Aorta (tissue), 5 donors: ENCODE measurements at places on chromosomes 6 and 20. TPM values are rescaled to one million over a fixed set of nuclear protein-coding genes. Genes with fewer than 3 reads are reported as not detected.
A peak's percentile ranks its signal among the peaks of the same experiment; 100 is the strongest.

DNA sequence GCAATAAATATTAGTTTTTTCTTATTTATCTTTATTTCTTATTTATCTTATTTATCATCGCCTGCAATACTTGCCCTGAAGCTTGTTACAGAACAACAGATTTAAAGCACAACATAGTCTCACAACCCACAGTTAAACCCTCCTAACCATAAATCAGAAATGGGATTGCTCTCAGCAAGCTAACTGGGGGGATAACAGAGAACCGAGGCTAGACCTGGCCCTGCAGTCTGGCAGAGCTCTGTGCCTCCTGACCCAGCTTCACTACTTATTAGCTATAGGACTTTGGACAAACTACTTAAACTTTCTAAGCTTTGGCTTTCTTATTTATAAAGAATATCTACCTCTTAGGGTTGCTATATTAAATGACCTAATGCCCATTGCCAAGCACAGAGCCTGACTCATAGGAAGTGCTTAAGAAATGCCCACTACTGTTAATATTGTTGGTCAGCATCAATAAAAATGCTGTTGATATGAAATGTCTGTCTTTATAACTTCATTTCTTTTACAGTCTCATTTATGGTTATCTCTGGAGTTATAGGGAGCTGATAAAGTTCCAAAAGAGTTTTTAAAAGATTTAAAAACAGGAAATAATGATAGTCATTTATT, 87.9 kb upstream of the BEND6 start:
- no peak for DNase-seq

DNA sequence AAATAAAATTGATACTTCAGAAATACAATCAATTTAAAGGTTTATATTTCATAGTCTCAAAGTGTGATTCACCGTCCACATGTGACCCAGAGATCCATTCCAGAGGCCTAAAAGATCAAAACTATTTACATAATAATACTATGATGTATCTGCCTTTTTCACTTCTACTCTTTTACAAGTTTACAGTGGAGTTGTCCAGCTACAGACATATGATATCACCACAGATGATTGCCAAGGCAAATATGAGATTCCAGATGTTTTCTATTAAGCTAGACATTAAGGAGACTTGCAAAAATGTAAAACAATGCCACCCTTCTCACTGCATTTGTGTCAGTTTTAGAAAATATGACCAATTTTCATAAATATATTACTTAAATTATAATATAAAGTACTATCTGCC, 443.7 kb downstream of the GJA1 start:
- no peak for DNase-seq

GRCh38 chr6:14348389-14348788, 230.8 kb downstream of the CD83 start:
- DNase-seq, result no peak

DNA sequence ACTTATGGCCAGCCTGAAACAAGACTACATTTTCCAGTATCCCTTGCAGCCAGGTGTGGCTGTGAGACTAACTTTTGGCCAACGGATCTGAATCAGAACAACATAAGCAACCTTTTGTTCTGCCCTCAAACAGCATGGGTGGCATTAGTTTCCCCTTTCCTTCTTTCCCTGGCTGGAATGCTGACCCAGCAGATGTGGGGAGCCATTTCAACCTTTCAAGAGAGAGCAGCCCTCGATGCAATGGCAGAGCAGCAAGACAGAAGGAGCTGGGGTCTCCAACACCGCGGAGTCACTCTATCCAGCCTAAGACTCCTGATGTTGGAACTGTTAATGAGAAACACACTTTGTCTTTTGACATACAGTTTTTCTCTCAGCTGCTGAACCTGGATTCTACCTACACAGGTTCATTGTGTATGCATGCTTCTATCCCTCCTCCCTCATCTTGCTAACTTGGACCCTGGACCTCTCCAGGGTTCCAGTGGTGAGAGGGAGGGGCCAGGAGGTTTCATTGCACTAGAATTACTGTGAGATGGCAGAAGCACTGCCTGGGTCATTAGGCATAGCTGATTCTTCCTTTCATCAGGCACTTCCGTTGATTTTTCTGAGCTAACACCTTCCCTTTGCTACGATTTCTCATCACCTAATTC, 28.8 kb upstream of the DDR1 start:
- DNase-seq, result no peak

DNA sequence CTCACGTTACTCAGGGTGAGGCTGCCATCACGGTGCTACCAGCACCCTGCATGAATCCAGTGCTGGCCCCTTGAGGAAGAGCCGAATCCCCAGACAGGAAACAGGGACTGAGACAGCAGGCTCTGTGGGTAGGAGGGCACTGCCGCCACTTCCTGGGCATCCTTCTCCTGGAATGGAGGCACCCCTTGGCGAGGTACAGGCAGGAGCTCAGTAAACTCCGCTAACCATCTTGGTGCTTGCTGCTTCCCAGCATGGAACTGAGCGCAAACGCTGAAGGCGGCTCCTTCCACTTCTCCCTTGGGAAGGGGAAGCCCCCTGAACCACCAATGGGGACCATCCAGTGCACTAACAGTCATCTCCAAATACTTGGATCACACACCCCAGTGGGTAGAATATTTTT, 13.5 kb upstream of the CCDC167 start:
- DNase-seq, result no peak

GRCh38 chr6:149032599-149033405, 284.7 kb upstream of the TAB2 start:
- no peak for DNase-seq

- no peak for DNase-seq
Measured at GRCh38 chr6:169960886-169961611, 209.6 kb downstream of the ERMARD start.

- no peak for DNase-seq
Measured at GRCh38 chr6:114055349-114055748, 84.4 kb upstream of the HDAC2 start.

GRCh38 chr6:44038543-44039065, 88.6 kb downstream of the MRPL14 start:
- peak; percentile 26 for DNase-seq

DNA sequence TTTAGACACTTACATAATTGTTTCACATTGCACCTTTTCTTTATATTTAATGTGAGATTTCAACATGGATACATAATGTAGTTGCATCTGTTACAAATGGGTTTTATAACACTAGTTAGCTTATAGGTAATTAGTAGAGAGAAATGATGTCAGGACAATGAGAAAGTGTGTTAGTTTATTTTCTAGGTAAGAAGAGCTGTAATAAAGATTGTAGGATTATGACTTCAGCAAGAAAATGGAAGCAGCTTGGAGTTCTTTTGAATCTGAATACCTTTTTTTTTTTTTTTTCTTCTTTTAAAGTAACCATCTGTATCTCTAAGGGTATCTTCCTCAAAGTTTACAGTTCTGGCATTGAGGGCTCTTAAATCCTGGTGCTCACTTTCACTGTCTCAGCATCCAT, 35.3 kb downstream of the CD2AP start:
- no peak for DNase-seq

GRCh38 chr6:71298459-71298858, 9.8 kb downstream of the OGFRL1 start:
- DNase-seq, result no peak

GRCh38 chr20:40652441-40652987, 36.5 kb downstream of the MAFB start:
- no peak for DNase-seq

GRCh38 chr6:89562093-89562973, 76.2 kb downstream of the LYRM2 start:
- DNase-seq, result no peak

- no peak for DNase-seq
Measured at GRCh38 chr6:4344317-4344899, 209.0 kb upstream of the ECI2 start.

DNA sequence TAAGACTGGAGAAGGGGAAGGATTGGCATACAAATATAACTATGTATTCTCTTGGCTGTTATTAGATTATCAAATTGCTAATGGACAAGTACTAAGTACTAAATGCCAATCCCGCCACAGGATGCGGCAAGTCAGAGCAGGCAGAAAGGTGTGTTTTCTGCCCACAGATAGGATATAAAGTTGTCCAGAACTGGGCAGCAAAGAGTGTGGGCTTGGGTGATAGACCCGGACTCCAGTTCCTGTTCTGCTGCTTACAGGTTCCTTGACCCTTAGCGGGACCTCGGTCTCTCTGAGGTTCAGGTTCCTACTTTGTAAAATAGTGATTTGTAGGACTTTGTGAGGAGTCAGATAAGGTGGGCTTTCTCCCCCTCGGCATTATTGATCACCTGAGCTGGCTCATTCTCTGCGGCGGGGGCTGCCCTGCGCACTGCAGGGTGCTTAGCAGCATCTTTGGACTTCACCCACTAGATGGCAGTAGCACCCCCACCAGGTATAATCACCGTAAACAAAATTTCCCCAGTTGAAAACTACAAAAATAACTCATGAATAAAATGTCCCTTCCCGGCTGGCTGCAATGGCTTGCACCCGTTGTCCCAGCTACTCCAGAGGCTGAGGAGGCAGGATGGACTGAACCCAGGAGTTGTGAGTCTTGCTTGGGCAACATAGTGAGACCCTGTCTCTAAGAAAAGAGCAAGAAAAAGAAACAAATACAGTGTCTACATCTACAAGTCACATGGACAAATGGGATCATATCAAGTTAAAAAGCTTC, 193.1 kb downstream of the DOK5 start:
- DNase-seq, result no peak

DNA sequence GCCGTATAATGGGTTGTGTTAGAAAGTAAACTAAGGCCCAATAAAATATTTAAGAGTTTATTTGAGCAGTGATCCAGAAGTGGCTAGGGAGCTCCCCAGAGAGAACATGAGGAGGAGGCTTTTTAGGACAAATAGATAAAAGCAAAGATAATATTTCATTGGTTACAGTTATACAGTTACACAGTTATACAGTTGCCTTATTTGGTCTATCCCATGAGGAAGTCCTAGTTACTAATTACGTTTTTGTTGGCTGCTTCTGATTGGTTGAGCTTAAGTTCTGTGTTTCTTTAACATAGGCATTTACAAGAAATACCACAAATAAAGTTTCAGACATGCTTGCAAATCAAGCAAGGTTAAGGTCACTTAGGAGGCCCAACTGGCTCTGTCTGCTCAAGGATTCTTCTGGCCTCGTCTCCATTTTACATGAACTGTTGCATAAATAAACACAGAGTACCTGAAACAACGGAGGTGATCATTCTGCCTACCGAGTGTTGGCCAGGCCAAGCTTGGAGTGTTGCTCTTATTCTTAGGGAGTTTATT, 7.0 kb downstream of the UBD start:
- no peak for DNase-seq

DNA sequence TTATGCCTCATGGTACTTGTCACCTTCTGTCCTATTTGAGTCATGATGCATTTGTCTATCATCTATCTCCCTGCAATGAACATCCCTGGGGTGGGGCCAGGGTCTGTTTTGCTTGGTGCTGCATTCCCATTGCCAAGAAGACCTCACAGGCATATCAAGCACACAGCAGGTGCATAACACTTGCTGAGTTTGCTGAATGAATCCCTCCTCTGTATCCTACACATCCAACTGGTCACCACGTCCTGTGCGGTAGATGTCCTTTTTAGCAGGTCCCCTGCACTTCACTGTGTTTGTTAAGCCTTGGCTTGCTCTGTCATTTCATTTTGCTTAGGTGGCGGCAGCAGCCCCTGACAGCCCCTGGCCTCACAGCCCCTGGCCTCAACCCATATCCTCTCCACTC, 214.8 kb upstream of the RNF24 start:
- no peak for DNase-seq

DNA sequence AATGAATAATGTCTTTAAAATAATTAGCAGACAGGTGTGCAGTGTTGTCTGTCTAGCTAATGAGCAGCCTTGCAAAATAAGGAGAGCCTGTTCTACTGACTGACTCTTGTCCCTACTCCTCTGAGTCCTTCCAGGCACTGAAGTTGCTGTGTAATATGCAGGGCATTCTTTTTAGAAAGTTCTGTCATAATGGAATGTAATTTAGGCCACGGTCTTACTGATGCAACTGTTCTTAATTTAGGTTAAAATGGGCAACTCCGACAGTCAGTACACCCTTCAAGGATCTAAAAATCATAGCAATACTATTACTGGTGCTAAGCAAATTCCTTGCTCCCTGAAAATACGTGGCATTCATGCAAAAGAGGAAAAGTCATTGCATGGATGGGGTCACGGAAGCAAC, 133.9 kb downstream of the TIAM2 start:
- DNase-seq, result no peak

DNA sequence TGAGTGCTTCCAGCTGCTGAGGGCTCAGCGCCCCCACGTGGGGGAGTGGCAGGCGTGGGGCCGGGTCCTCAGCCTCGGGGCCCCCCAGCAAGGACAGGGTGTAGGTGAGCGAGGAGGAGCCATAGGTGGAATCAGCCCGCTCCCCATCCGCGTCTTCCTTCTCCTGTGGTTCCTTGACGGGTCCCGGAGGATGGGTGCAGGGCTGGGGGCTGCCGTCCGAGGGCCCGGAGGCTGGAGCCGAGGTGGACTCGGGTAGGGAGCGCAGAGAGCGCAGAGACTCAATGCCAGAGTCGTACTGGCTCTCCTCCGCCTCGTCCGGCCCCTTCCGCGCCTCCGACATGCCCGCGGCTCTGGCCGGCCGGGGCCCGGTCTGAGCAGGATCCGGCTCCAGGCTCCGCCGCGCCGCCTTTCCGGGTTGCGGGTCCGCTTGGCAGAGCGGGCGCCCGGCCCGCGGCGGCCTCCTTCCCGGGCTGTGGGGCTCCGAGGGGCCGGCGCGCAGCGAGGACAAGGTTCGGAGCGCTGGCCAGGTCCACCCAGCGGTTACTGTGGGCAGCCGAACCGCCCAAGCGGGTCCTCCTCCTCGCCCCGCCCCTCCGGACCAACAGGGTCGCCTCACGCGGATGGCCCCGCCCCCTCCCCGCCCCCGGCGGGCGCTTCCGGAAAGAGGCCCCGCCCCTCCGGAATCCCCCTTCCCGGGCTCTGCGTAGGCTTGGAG, at the start of gene NFKBIE:
Gene NFKBIE, minus strand, starts transcription at position 545 of the 715 bp plus-strand sequence. Its CDS starts 205 bp downstream, at position 340.
- peak; percentile 97 for DNase-seq

GRCh38 chr20:15603978-15604805, 969.1 kb downstream of the KIF16B start:
- no peak for DNase-seq

DNA sequence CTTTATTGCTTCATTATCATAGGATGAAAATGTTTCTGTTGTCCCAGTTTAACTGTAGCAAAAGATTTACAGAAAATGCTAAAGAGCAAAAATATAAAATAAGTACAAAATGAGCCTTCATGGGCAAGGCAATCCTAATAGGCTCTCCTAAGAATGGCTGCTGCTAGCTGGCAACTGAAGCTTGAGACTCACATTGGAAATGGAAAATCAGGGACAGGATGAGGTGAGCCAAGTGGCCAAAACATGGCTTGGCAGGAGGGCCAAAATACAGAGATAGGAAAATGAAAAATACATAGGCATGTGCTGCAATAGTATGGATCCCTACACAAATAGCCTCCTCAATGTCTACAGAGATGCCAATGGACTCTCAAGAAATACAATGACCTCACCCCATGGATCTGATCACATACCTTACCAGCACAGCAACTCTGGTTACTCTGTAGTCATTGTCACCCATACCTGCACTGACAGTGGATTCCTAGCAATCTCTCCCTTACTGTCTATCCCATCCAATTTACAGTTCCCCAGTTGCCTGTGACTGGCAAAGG, 105.4 kb downstream of the DST start:
- DNase-seq, result no peak

SLC17A3 gene
- total RNA-seq, result not detected

HLA-DRB1 gene
- 157 TPM for total RNA-seq

AVP gene
- not detected for total RNA-seq

TPBG gene
- 20.1 TPM for total RNA-seq

MLN gene
- not detected for total RNA-seq

PPIL6 gene
- 1.0 TPM for total RNA-seq
